ENCODE measurements at places on chromosomes 7 and 10.

- no peak for DNase-seq
Measured at GRCh38 chr10:48215486-48216203, 58.9 kb downstream of the FRMPD2 start.

GRCh38 chr10:55426138-55426537, 625.1 kb upstream of the PCDH15 start:
- DNase-seq, result no peak

- DNase-seq, result no peak
Measured at GRCh38 chr7:135210888-135211178, 493 bp downstream of the WDR91 start.

- no peak for DNase-seq
Measured at GRCh38 chr7:111089822-111090426, 1.0 kb upstream of the LRRN3 start.

DNA sequence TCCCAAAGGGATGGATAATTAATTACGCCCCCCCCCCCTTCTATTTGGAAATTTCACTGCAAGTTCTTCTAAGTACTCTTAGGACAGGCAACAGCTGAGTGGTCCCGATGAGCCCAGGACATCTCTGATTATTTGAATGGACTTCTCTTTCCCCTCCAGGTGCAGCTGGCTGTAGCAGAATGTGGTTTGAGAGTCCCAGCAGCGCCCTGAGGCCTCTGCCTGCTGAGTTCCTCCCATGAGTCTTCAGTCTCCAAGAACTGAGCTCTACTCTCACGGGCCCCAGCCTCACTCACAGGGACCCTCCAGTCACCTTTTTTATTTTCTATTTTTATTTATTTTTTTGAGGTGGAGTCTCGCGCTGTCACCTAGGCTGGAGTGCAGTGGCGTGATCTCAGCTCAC, 63.6 kb upstream of the SFMBT2 start:
- no peak for DNase-seq

Data from activated CD4-positive, alpha-beta T cell treated with anti-CD3 and anti-CD28 coated beads, Interleukin-2, amount 50 U/mL, for 24 hours (primary cell).